ENCODE measurements at places on chromosomes 7 and 10. TPM values are rescaled to one million over a fixed set of nuclear protein-coding genes. Genes with fewer than 3 reads are reported as not detected.

Gene NRF1
- 10.1 TPM for total RNA-seq

Gene TSPAN12
- 2.8 TPM for total RNA-seq

- DNase-seq: no peak
These were observed 254.6 kb downstream of the CAMK1D start for GRCh38 chr10:12603766-12604470.

- no peak for DNase-seq
These were observed 51.4 kb downstream of the PCDH15 start for GRCh38 chr10:54749623-54750022.

Gene ANLN
- total RNA-seq: 2.4 TPM

DNA sequence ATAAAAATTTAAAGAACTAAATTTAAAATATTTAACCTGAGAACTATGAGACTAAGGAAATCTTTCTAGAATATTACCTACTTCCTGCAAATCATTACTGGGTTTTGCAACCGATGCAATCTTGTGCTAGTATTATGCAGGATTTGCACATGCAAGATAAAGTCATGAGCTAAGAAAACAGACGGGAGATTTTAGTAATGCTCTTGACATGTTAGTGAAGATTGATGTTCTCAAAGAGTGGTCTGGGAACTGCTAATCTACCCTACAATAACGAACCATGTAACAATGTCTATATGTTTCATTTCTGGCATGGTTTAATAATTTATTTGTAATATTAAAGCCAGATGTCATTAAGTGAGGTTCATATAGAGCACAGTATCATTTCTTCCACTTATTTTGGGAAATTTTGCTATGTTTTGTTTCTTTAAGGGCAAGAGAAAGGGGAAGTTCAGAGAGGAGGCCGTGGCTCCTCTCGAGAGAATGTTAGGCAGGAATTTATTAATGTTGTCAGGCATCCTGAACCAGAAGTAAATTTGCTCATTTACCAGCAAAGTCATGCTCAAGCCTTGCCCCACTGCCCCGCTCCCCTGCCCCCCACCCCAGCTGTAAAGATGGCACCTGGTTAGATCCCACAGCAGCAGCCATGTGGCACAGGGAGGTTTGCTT, 22.8 kb downstream of the LRRC17 start:
- DNase-seq: no peak
